Left ventricle myocardium inferior (tissue), 1 donor: ENCODE measurements at places on chromosomes 2 and 18.

DNA sequence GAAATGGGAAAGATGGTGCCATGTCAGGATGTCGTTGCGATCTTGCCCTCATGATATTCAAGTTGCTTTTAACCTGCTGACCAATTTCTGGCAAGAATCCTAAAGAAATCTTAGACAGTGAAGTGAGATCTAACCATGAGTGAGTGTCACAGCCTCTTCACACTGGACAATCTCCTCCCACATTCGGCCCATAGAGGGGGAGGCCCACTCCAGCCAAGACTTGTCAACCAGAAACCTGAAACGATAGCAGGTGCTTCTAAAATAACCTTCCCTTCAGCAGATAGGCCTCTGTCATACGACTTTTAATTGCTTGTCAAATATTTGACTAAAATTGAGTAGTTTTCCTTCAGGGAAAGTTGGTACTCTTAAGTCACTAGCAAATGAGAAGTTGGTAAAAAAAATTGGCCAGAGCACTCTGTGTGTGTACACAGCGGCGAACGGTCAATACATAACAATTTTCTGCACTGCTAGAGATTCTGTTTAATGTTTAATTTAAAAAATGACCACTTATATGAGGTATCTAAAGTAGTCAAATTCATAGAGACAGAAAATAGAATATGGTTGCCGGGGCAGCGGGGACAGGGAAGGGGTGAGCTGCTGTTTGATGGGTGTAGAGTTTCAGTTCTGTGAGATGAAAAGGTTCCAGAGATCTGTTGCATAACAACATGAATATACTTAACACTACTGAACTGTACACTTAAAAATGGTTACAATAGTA lies 110.2 kb downstream of the VAPA start:
- DNase-seq = no peak

DNA sequence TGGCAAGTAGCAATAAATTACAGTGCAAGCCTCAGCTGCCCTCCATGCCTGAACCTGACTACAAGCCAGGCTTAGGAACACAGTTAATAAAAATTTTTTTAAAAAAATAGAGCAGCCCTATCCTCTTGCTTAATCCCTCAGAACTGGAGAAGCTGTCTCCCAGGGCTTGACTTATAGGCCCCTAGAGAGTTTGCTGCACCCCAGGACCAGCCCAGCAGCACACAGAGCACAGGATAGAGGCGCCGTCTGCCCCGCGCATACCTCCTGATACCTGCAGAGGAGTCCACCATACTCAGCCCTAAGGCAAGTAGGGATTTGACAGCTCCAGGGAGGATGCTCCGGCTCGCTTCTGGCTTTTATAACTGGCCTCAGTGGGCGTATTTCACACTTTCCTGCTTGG lies 548.6 kb upstream of the RAB6C start:
- no peak for DNase-seq

DNA sequence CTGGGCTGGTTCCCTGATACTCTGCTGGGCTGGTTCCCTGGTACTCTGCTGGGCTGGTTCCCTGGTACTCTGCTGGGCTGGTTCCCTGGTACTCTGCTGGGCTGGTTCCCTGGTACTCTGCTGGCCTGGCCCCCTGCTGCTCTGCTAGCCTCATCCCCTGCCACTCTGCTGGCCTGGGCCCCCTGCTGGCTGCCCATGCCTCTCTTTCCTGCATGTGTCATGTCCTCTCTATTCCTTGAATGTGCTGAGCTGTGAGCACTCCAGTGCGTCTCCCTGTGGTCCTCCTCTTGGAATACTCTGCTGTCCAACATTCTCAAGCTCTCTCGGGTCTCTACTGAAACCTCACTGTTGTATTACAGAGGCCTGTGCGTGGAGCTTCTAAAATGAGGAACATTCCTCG lies 216.3 kb downstream of the RNF144A start:
- DNase-seq = no peak

- DNase-seq = no peak
These were observed 183.7 kb downstream of the FHOD3 start for GRCh38 chr18:36481201-36481657.

- no peak for DNase-seq
These were observed 37.0 kb downstream of the ROCK1 start for GRCh38 chr18:21074336-21075323.

- no peak for DNase-seq
These were observed 18.6 kb downstream of the DNMT3A start for GRCh38 chr2:25323042-25323514.

- no peak for DNase-seq
These were observed 66.3 kb downstream of the PTGR3 start for GRCh38 chr18:75142677-75143076.

DNA sequence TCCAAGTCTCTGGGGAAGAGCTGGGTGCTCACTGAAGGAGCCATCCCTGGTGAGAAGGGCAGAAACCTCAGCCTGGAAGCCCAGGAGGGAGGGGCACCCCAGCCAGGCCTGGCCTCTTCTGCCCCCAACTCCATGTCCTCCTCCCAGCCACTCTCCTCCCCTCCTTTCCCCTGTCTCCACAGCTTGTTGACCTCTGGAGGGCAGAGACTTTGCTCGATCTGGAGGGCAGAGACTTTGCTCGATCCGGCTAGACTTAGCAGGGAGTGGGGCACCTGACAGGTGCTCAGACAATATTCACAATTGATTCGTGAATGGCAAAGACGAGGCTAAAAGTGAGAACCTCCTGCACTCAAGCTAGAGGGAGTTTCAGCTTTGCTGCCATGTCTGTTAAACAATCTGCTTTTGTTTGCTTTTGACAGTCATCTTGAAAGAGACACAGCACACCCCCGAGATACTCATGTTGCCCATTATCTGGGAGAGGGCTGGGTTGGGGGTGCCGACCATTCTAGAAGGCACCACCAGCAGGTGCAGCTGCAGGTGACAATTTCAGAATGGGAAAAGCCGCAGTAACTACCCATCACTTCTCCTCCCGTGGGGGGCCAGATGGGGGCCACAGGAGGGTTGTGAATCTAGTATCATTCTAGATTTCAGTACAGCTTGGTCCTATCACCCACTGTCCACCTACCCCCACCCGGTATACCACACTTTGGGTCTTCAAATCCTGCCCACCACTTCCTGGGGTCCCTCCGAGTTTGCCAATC lies 54.8 kb downstream of the DNMT3A start:
- no peak for DNase-seq

GRCh38 chr2:204365811-204366210 lies 179.5 kb upstream of the PARD3B start:
- DNase-seq = no peak

DNA sequence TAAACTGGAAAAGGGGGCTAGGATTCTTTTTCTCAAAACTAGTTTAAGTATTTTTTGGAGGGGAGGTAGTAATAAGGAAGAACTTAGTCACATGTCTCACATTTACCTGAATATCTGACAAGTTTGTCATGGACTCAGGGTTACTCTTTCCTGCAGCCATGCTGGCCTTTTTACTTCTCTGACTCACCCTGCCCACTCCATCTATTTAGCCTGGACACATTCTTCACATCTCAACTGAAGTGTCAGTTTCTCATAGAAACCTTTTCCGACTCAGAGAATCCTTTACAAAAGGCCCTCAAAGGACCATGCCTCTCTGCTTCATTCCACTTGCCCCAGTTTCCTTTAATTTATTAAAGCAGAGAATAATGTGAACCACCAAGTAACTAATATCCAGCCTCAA lies 42.6 kb downstream of the SCN7A start:
- no peak for DNase-seq

GRCh38 chr2:30145826-30146336 lies 926 bp upstream of the YPEL5 start:
- no peak for DNase-seq

DNA sequence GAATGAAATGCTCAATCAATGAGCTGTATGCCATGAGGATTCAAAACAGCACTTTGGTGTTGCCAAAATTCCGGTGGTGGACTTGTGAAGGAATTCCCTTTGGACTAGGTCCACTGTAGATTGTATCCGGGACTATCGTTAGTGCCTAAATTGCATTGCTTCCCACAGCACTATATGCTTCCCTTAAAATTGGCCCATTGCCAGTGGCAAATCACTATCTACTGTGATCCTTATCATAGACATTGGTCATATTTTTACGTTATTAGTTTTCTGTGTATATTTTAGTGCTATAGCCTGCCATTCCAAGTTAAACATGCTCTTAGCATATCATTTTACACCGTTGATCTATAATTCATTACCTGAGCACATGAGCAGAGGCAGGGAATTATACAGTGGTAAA lies 1.7 kb downstream of the PJVK start:
- DNase-seq = no peak

GRCh38 chr2:232600053-232600773 lies 33.2 kb upstream of the EFHD1 start:
- DNase-seq = no peak

DNA sequence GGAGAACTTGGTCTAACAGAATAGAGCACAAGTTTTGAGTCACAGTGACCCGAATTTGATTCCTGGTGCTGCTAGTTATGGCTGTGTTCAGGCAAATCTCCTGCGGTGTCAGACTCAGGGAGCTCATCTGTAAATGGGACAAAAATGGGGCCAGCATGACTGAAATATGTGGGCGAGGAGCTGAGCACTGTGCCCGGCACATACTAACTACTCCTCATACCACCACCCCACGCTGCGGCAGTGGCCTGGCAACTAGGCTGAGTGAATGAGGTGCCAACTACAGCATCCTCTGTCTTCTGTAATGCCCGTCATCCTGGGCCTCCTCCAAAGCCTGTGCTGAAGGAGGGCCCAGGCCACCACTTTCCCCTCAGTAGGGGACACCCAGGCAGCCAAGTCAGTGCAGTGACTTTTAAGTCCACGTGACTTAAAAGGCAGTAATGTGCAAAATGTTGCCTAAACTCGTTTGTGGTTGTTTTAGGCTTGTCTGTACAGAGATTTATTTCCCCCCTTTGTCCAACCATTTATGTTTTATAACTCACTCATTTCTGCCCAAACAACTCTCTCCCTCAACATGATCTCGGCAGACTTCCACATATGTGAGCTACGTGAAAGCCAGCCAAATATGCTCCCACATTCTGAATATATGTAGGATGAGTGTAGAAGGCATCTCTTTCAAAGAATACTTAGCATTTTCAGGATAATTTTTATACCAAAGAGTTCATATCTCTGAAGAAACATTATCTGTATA lies 773.7 kb downstream of the TSN start:
- DNase-seq = no peak

- DNase-seq = no peak
These were observed 5.3 kb upstream of the RAB12 start for GRCh38 chr18:8603663-8604520.

DNA sequence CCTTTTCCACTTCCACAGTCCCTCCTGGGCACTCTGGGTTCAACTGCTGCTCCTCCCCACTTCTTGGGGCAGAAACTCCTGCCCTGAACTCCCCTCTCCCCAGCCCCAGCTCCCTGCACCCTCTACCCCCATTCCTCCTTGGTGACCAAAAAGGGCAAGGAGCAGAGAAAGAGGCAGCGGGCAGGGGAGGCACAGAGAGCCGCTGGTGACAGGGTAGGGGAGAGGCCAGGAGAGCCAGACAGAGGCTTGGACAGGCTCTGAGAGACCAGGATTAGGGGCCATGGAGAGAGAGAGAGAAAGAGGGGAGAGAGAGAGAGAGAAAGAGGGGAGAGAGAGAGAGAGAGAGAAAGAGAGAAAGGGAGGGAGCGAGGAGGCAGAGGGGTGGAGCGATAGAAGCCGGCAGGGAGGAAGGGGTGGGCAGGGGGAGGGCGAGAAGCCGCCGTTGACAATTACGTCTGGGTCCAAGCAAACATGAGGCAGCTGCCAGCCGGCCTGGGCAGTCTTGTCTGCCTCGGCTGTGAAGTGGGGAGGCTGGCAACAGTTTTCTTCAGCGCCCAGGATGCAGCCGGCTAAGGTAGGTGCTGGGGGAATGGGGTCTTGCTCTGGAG lies at the start of gene KCNIP3:
Gene KCNIP3 (plus strand): TSS at position 468 of the 608 bp plus-strand sequence. CDS start 92 bp downstream, at position 560.
- no peak for DNase-seq

- DNase-seq = peak; percentile 28
These were observed 20.6 kb downstream of the CROCC2 start for GRCh38 chr2:240926516-240927389.

GRCh38 chr2:62319070-62319469 lies 123.2 kb downstream of the B3GNT2 start:
- no peak for DNase-seq

- no peak for DNase-seq
These were observed 56.0 kb upstream of the SLC14A2 start for GRCh38 chr18:45559258-45559657.

DNA sequence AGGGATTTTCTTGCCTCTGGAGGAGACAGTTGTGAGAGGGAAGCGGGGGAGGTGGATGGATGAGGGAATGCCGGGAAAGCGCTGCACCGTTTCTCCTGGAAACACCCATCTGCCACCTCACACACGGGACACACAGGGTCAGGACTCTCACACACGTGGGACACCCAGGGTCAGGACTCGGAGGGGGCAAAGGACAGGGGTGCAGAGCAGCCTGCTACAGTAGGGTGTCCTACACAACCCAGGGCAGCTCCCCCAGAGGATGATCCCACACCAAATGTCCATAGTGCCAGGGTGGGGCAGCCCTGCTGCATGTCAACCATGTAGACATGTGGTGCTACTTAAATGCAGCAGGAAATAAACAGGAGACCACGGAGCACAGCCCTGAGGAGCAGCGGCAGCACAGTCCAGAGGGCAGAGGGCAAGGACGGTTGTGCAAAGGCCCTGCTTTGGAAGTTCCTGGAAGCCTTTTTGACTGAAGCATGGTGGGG lies 5.1 kb downstream of the RAMP1 start:
- no peak for DNase-seq

DNA sequence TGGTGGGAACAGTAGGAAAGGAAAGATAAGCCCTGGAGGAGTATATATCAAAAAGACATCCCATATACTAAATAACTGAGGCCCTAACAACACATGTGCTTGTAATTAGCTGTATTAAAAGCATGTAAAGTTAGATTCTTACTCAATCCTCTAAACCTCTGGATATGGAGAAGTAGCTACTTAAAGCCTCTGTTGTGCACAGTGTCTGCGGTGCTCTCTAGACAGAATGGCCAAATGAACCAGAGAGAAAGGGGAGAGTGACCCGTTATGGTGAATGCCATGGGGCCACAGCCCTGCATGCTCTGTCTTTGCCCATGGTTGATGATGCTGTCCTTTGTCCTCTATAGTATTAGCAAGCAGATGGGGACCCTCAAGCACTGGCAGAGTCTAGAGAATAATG lies 104.4 kb upstream of the SLC8A1 start:
- no peak for DNase-seq

DNA sequence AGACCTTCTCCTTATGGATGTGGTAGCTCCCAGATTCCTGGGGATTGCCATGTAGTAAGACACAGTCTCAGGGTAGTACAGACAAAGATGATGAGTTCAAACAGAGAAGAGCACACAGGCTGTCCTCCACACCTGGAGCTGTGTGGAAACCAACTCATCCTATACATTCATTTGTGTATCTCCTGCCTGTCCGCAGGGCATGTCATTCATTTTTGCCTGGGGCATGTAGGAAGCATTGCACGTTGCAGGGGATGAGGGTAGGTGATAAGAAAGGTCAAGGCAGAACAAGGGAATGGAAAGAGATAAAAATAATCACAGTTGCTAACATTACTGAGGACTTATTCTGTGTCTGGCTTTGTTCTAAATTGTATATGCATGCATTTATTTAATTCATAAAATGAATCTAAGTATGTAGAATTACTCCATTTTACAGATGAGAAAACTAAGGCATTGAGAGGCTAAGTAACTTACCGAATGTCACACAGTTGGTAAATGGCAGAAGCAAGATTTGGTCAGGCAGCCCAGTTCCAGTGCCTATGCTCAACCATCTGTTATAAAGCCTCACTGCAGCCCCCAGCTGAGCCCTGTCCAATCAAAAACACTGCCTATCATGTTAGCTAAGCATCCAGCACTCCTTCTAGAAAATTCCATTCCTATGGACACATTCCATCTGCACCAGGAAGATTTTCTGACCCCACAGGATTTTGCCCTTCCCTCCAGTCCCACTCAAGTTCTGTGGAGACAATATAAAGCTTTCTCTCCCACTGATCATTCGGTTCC lies 81.0 kb downstream of the SUMO1 start:
- DNase-seq = no peak
